ENCODE measurements at places on chromosomes 2 and 18. TPM values are rescaled to one million over a fixed set of nuclear protein-coding genes. Genes with fewer than 3 reads are reported as not detected.

DNA sequence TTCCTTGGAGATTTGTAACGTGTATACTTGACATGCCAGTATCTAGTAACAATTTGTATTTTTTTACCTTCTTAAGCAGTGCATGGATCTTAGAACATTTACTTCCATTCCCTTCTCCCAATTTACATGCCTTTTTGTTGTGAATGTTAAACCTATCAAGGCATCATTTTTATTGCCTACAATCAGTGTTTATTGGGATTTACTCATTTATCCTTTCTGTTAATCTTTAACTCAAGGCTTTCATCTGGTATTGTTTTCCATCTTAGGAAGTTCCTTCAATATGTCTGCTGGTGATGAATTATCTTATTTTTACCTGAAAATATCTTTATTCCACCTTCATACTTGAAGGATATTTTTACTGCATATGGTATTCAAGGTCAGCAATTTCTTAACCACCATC, 88.5 kb upstream of the EMILIN2 start:
- DNase-seq = no peak

GRCh38 chr2:176390276-176391147, 121.3 kb downstream of the MTX2 start:
- DNase-seq = no peak

GRCh38 chr2:227871375-227871791, at the start of gene DAW1:
TSS of gene DAW1 (plus strand) at chr2:227871631. CDS start at chr2:227871690, 59 bp downstream.
- DNase-seq = peak; percentile 79

DNA sequence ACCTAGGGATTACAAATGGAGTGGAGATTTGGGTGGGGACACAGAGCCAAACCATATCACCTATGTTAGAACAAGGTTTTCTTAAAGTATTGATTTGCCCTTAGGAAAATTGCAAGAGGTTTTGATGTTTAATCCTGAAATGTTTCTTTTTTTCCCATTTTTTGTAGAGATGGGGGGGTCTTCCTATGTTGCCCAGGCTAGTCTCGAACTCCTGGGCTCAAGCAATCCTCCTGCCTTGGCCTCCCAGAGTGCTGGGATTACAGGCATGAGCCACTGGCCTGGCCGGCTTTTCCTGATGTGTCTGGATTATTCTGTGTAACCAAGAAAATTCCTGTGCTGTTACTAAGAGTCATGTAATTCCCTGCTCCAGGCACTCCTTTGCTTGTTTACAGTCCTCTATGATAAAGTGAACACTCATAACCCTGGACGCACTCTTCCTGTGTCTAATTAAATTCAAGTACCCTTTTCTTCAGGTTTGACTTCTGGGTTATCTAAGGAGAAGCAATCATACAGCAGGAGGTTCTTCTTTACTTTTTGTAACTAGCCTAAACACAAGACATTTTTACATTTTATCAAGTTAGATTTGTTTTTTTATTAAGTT, 15.0 kb upstream of the CTDP1 start:
- DNase-seq = no peak

DNA sequence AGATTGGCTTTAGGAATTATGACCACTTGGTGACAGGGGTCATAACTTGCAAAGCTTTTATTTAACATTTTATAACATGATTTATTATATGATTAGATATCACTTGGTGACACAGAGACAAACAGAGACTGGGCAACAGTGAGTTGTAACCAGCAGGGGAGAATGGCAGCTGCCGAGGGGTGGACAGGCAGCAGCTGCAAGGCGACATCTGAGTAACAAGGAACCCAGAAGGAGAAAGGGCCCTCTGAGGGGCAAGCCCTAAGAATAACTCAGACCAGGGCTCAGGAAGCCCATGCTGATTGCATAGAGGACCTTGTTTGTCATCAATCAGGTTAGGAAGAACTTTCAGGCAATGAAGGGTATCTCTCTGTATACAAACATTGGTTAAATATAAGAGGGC, 339.9 kb upstream of the SOX11 start:
- DNase-seq = no peak

GRCh38 chr2:171687287-171688128, at the start of gene DYNC1I2:
TSS of gene DYNC1I2 (plus strand) at chr2:171687469. CDS start at chr2:171690156, 2,687 bp downstream.
- DNase-seq = peak; percentile 92

DNA sequence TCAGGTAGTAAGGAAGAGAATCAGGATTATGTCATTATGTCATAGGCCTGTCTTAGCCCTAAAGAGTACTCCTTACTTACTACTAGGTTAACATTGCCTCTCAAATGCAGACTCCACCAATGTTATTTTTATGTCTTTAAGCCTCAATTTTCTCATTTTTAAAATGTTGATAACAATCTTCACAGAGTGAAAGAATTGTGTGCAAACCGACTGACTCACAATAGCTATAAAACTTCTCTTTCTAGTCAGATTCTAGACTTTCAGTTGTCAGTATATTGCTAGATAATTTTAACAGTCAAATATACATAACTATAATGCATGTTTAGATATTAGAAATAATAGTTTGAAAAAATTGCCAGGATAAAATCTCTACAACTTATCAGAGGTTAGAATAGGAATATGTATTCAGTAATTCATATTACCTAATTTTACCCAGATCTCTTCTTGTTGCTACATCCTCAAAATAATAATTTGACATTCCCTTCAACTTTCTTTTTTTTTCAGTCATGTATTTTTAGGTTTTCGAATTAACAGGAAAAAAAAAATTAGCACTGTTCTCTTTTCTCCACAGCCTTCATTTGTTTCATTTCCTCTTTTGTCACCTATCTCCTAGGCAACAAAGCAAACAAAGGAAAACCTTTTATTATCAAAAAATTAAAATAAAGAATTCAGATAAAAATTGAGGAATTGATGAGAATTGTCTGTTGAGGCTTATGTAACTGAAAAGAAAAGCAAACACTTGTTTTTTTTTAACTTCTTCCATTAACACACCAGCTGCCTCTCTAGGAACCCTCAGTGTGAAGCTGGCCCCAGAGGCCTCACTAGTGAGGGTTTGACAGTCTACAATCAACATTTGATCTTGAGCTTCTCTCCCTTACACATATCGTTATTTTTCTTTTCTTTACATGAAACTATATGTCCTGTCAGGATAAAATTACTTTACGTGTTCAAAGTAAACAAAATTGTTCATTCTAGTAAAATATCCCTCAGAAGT, 279.0 kb downstream of the CALCRL start:
- DNase-seq = no peak

- DNase-seq = no peak
Measured at GRCh38 chr2:111145103-111145760, 24.5 kb downstream of the BCL2L11 start.

DNA sequence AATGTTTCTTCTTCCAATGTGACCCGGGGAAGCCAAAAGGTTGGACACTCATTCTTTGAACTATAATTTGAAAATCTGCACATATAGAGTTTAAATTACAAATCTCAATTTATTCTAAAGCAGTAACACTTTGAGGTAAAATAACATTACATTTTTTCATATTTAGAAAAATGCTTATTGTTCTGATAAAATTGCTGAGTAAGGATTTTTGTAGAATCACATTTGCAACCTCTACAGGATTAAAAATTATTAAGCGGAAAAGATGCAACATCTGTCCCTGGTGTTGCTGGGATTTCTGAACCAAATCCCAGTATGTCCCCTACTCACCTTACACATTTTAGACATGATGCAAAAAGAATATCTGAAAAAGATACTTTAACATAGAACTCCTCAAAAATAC, 10.1 kb downstream of the ZNF519 start:
- no peak for DNase-seq

GRCh38 chr18:46320297-46320696, 216.1 kb downstream of the HAUS1 start:
- DNase-seq = no peak

DNA sequence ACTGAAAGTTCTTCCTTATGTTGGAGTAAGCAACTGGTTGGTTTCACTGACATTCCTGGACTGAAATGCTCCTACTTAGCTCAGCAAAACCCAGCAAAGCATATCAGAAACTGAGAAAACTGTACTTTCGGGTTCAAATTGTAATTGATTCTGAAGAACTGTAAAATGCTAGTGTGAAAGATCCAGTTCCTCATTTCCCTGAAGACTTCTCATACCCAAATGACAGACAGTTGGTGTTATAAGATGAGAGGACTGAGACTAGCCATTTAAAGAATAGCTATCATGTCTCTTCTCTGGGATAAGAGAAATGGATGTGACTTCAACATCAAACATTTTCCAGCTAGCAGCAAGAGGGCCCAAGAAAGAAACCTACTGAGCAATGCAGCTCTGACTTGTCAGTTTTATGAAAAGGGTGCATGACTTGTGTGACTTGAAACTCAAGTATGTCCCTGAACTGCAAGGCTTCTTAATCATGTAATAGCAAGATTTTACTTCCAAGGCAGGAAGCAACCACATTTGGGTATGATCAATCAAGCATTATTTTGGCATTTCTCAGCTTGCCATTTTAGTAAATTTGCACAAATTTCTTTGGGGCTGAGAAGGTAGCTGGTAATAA, 420.3 kb upstream of the MMADHC start:
- DNase-seq = no peak

DNA sequence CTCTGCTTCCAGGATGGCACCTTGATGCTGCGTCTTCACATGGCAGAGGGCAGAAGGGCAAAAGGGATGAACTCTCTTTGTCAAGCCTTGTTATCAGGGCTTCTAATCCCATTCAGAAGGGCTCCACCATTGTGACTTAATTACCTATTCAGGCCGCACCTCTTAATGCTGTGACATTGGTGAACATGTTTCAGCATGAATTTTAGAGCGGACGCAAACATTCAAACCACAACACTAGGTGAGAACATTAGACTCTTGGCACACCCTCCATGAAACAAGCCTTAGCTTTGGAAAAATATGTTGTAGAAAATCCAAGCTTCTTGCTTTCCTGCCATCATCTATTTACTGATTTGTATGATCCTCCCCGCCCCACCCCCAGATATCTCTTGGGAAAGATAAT, 17.9 kb downstream of the DAW1 start:
- no peak for DNase-seq

DNA sequence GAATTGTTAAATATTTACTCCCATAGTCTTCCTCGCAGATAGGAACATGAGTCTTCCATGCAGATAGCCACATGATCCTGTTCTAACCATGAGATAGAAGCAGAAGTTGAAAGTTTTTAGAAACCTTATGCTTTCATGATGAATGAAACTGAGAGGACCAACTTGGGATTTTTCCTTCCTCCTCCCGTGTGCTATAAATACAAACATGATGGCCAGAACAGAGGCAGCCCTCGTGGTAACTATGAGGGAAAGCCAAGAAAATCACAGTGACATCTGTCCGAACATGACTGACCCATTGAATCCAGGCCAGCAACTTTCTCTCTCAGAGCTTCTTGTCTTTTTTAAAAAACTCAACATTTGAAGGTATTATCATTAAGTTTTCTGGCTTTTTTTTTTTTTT, 78.5 kb downstream of the ACAA2 start:
- no peak for DNase-seq

DNA sequence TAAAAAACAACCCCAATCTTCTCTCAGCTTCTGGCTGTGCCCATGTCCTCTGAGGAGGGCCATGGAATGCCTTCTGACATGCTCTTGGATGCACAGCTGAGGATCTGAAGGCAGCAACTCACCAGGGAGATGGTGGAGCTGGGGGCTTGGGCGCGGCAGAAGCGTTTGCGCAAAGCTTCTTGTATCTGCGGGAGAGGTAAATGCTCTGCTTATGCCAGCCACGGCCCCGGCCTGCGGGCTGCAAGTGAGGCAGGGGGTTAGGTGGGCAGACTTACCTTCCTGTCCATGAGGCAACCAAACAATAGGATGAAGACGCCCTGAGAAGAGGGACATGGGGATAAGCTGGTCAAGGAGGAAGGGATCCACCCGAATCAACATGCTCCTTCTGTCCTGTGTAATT, 36.0 kb upstream of the SELENOI start:
- DNase-seq = no peak

- no peak for DNase-seq
Measured at GRCh38 chr2:208300847-208301618, 35.0 kb downstream of the PIKFYVE start.

DNA sequence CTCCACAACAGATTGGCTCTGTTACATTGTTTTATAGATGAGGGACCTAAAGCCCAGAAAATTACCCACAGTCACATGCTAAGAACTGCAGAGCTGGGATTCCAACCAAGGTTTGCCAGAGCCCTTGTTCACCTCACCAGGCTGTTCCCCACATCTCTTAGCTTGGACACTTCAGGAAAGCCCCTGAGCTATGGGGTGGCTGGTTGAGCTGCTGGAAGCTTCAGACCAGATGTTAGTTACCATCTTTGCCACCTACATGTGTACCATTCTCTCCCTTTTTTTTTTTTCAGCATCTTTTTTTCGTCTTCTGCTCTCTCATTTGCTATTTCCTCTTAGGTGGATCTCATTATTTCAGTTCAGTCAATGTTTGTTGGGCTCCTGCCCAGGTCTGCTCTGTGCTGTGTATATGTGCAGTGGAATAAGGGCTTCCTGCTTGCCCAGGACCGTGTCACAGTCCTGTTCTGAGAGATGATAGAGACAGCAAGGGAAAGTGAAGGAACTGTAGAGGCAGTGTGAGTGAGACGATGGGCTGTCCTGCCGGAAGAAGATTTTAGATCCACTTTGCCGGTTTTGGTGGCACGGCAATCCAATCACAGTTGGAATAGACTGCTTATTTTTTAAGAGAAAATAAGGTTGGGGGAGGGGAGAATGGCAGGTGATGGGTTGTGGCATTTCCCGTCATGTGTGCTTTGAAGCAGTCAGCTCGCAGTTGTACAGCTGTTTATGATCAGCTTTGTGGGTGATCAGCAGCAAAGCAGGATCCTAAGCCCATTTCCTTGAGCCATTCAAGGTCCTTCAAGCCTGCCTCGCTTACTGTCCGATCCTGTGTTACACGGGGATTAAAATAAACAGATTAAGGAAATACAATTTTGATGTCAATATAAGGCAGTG, 152.6 kb downstream of the RTN4 start:
- no peak for DNase-seq

- DNase-seq = no peak
Measured at GRCh38 chr2:10390369-10390801, 57.7 kb downstream of the ODC1 start.

GRCh38 chr2:48607307-48608014, 10.2 kb upstream of the GTF2A1L start:
- no peak for DNase-seq

DNA sequence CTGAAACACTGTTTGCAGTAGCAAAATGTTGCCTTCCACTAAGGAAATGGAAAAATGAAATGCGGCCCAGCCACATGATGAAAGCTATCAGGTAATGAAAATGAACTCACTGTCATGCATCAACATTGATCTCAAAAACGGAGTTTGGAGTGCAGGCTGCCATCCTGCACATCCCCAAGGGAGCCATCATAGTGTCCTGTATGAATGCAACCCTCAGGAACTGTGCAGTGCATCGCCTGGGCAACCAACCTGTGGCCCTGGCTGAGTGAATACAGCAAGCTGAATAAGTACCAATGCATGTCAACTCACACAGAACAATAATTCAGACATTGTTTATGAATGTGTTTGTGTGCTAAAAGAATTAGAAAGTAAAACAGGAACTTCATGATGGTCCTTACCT, 23.1 kb upstream of the TXNDC2 start:
- DNase-seq = no peak

LBX2 gene
- polyA plus RNA-seq = 0.22 TPM

ANO7 gene
- 2.7 TPM for polyA plus RNA-seq

GREB1L gene
- polyA plus RNA-seq = 0.50 TPM

CPO gene
- polyA plus RNA-seq = 0.40 TPM

FEV gene
- not detected for polyA plus RNA-seq

HMSD gene
- 1.3 TPM for polyA plus RNA-seq

PSD4 gene
- polyA plus RNA-seq = 13.1 TPM

All from right lung (tissue), 10 donors.